ENCODE measurements at places on chromosomes 4 and X.

- no peak overlapping the region for H3K27ac ChIP-seq
- peaks cover 40% of the 10 kb centered on the region for H3K4me1 ChIP-seq
Observed at GRCh38 chr4:682490-683172, 6.3 kb downstream of the SLC49A3 start.

GRCh38 chrX:47751670-47752069, 85.0 kb upstream of the ZNF81 start:
- H3K27ac ChIP-seq = no peak overlapping the region
- no peaks in the 10 kb centered on the region for H3K4me1 ChIP-seq
- DNase-seq = peak; percentile 32
- no peaks in the 10 kb centered on the region for H3K27me3 ChIP-seq

GRCh38 chrX:45584717-45585116, 384.0 kb upstream of the DIPK2B start:
- no peak overlapping the region for H3K27ac ChIP-seq
- H3K27me3 ChIP-seq = no peaks in the 10 kb centered on the region
- no peaks in the 10 kb centered on the region for H3K36me3 ChIP-seq
- H3K4me3 ChIP-seq = no peak overlapping the region
- no peaks in the 10 kb centered on the region for H3K4me1 ChIP-seq
- DNase-seq = no peak

DNA sequence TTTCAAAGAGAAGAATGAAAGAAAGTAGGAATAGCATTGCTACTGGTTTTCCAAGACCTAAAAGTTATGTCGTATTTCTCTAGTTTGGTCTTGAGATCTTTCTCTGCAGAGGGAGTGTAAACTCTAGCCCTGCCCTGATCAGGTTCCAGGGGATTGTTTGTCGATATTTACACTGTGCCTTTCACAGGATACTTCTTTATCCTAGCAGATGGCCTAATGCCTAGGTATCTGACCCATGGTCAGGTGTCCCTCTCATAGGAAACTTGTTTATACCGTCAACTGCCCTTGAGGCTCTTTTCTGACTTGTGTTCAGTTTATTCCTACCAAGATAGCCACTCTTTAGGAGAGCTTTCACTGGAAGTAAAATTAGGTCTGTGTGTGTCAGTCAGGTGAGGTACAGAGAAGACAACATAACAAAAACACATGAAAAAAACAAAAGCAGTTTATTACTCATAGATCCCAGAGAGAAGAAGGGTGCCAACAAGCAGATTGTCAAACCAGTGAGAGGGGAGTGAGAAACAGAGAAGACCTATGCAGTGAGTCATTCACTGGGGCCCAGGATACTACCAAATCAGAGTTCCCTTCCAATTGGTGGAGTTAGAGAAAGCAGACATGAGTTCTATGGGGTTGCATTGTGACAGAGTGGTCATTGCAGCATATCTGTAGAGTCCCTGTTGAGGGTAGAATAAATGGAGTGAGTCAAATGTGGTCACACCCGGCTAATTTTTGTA, 40.6 kb upstream of the THOC2 start:
- DNase-seq = no peak
- no peaks in the 10 kb centered on the region for H3K4me1 ChIP-seq
- H3K4me3 ChIP-seq = no peak overlapping the region
- H3K27me3 ChIP-seq = no peaks in the 10 kb centered on the region
- no peak overlapping the region for H3K27ac ChIP-seq

DNA sequence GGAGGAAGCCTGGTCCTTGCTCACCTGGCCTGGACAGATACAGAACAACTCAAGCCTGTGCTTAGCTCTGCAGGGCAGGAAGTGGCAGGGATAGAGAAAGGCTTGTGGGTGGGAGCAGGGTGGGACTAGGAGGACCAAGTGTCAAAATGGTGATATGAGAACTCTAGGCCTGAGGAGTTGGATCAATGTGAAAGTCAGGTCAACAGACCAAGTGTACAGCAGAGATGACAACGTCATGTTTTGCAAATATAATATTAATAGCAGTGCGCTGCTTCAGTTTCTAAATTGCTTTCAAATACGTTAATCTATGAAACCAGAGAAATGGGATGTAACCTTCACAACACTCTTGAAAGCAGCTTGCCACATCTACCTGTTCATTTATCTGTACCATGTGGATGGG, 114.2 kb upstream of the MAP3K15 start:
- H3K4me1 ChIP-seq = no peaks in the 10 kb centered on the region
- no peak overlapping the region for H3K4me3 ChIP-seq
- DNase-seq = no peak
- H3K27ac ChIP-seq = no peak overlapping the region

- no peaks in the 10 kb centered on the region for H3K36me3 ChIP-seq
- no peaks in the 10 kb centered on the region for H3K4me1 ChIP-seq
- H3K4me3 ChIP-seq = no peak overlapping the region
- no peaks in the 10 kb centered on the region for H3K27me3 ChIP-seq
Observed at GRCh38 chr4:98609934-98610333, 48.5 kb downstream of the TSPAN5 start.

DNA sequence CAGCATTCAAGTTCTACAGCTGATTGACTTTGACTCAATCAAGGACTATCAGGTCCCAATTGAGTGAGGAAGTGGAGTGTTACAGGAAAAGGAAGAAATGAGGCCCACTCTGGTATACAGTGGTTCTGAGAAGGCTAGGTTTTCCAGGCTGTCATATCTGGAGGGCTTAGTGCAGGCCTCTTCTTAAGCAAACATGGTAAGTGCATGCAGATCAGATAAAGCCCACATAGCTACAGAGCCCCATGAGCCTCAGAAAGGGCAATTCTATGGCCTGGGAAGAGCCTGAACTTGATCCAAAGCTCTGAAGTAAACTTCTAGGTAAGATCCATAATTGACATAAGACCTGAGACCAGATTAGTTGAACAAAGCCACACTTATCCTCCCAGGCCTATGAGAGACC, 29.0 kb upstream of the MAOA start:
- H3K36me3 ChIP-seq = no peaks in the 10 kb centered on the region
- no peak overlapping the region for H3K27ac ChIP-seq
- H3K4me3 ChIP-seq = no peak overlapping the region
- H3K4me1 ChIP-seq = no peaks in the 10 kb centered on the region
- no peaks in the 10 kb centered on the region for H3K27me3 ChIP-seq

DNA sequence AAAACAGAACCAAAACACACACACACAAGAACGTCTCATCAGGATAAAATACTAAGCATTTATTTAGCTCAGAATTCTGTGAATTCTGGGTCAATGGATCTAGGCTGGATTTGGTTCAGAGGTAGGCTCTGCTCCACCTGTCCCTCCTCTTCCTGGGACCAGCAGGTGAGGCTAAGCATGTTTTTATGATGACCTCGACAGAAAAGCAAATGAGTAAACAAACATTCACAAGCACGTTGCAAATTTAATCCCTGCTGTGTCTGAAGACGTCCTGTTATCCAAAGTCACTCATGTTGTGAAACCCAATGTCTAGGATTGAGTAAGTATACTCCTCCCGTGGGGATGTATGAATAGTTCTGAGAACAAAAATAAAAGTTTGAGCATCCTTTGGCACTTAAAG, 371.4 kb upstream of the TECRL start:
- no peaks in the 10 kb centered on the region for H3K36me3 ChIP-seq
- no peaks in the 10 kb centered on the region for H3K27me3 ChIP-seq
- H3K4me1 ChIP-seq = no peaks in the 10 kb centered on the region
- no peak overlapping the region for H3K27ac ChIP-seq
- no peak overlapping the region for H3K4me3 ChIP-seq
- DNase-seq = no peak

GRCh38 chr4:30839583-30840520, 119.7 kb downstream of the PCDH7 start:
- DNase-seq = no peak
- no peak overlapping the region for H3K4me3 ChIP-seq
- H3K4me1 ChIP-seq = no peaks in the 10 kb centered on the region
- no peaks in the 10 kb centered on the region for H3K36me3 ChIP-seq

GRCh38 chr4:157075811-157076577, at the start of gene GLRB:
GLRB (plus strand) TSS chr4:157076150; CDS start chr4:157078025, 1,875 bp downstream.
- no peaks in the 10 kb centered on the region for H3K36me3 ChIP-seq
- H3K27ac ChIP-seq = peak within 1 kb of the TSS; percentile 53
- peak within 1 kb of the TSS; percentile 66 for H3K4me3 ChIP-seq
- DNase-seq = no peak
- H3K4me1 ChIP-seq = no peaks in the 10 kb centered on the region
- no peaks in the 10 kb centered on the region for H3K27me3 ChIP-seq

DNA sequence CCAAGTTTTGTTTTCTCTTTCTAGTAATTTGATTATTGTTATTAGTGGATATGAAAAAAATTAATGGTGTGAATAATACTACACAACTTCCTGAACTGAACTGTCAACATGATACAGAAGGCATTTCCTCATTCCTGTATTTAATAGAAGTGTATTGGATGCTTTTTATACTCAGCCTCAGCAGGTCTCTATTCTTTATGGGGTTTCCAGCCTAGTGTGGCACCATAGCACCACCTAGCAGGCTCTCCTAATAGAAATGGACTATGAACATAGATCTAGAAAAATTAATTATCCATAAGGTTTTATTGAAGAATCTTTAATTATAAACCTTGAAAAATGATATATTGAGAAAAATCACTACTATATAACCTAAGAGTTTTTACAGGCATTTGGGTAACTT, 52.4 kb downstream of the GLRB start:
- no peak overlapping the region for H3K27ac ChIP-seq
- no peaks in the 10 kb centered on the region for H3K36me3 ChIP-seq
- no peak overlapping the region for H3K4me3 ChIP-seq
- H3K4me1 ChIP-seq = no peaks in the 10 kb centered on the region
- H3K27me3 ChIP-seq = no peaks in the 10 kb centered on the region

DNA sequence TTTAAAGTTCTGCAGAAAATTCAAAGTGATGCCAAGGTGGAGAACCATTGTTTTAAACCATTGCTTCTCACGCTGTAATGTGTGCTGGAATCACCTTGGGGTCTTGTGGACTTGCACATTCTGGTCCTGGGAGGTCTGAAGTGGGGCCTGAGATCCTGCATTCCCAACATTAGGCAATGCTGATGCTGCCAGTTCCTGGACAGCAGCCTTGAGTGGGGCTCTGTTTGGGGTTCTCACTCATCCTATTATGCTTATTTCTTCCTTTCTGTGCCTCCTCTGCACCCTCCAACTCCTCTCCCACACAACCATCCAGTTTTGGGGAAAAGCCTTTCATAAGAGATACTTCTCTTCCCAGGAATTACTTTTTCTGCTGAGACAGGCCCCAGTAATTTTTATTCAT, 44.2 kb upstream of the RASSF6 start:
- no peaks in the 10 kb centered on the region for H3K27me3 ChIP-seq
- no peaks in the 10 kb centered on the region for H3K36me3 ChIP-seq
- no peak overlapping the region for H3K27ac ChIP-seq
- no peak for DNase-seq
- H3K4me3 ChIP-seq = no peak overlapping the region

DNA sequence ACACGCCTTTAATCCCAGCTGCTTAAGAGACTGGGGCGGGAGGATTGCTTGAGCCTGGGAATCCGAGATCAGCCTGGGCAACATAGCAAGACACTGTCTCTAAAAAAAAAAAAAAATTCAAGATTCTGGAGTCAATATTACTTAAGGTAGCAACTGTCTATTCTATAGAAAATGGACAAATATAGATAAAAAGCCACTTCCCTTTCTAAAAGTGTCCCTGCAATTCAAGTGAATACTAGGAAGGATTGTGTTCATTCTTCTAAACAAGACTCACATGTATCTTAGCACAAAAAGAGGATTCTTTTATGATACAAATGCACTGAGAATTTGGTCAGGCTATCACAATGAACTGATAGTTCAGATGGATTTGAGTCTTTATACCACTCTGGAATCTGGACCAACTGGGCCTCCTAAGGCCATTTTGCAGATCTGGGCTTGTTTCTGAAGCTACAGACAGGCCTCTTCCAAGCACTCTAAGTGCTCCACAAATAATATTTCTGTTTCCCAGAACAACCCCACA, 7.0 kb downstream of the PKD2 start:
- peaks cover 13% of the 10 kb centered on the region for H3K4me1 ChIP-seq
- H3K4me3 ChIP-seq = no peak overlapping the region
- H3K27me3 ChIP-seq = no peaks in the 10 kb centered on the region

GRCh38 chr4:76090241-76090691, 15.8 kb downstream of the ART3 start:
- peaks cover 28% of the 10 kb centered on the region for H3K4me1 ChIP-seq
- H3K27me3 ChIP-seq = no peaks in the 10 kb centered on the region
- no peaks in the 10 kb centered on the region for H3K36me3 ChIP-seq

GRCh38 chr4:101667348-101667747, 123.2 kb upstream of the BANK1 start:
- H3K4me3 ChIP-seq = no peak overlapping the region
- no peak overlapping the region for H3K27ac ChIP-seq
- H3K36me3 ChIP-seq = no peaks in the 10 kb centered on the region

DNA sequence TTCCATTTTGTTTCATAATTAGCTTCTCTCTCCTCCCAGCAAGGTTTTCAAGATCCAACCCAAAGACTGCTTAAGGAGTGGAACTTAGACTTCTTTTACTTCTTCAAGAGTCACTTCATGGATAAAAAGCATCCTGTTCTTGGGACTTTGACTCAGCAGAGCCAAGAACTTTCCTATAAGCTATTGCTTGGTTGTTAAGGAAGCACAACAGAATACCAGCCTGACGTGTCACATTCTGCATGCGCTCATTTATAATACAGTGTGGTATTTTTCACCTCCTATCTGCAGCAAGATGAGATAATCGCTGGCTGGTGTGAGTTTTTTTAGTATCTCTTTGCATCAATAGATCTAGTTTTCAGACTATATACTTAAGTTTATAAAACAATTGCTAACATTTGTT, 152.1 kb downstream of the PALLD start:
- H3K4me1 ChIP-seq = peaks cover 18% of the 10 kb centered on the region
- no peak overlapping the region for H3K4me3 ChIP-seq

DNA sequence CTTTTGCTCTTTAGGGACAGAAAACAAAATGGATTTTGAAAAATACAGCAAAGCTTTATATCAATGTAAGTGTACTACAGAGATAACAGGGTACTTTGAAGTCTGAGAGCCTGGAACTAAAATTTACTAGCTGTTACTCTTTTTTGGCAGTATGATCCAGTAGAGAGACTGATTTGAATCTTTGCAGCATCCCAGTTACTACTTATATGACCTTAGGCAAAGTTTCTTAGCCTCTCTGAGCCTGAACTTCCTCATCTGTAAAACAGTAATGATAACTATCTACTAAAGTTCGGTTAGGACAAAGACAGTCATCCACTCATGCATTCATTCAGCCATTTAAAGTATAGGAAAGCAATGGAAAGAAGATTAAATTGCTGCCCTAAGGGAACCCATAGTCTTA, 10.1 kb downstream of the BRWD3 start:
- H3K27ac ChIP-seq = no peak overlapping the region
- no peaks in the 10 kb centered on the region for H3K4me1 ChIP-seq
- no peak for DNase-seq
- H3K27me3 ChIP-seq = no peaks in the 10 kb centered on the region

DNA sequence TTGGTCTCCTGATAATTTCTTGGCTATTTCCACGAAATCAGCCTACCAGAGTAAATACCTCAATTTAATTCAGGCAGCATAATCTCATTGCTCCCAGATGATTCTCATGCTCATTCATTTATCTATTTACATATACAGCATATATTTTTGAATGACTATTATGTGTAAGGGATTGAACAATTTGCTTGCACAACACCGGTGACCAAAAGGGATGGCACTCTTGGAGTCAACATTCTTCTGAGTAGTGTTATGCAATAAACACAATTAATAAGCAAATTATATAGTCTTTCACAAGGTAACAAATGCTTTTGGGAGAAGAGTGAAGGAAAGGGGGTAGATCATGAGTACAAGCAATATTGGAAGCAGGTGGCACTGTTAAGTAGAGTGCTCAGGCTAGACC, 1015.3 kb downstream of the ARAP2 start:
- no peaks in the 10 kb centered on the region for H3K4me1 ChIP-seq
- no peak overlapping the region for H3K27ac ChIP-seq
- H3K36me3 ChIP-seq = no peaks in the 10 kb centered on the region
- H3K27me3 ChIP-seq = no peaks in the 10 kb centered on the region
- no peak for DNase-seq
- H3K4me3 ChIP-seq = no peak overlapping the region

- H3K36me3 ChIP-seq = no peaks in the 10 kb centered on the region
- H3K4me1 ChIP-seq = no peaks in the 10 kb centered on the region
- no peak overlapping the region for H3K27ac ChIP-seq
Observed at GRCh38 chrX:10474510-10474909, 145.9 kb downstream of the MID1 start.

Measured in heart left ventricle (tissue), 16 donors.